H9 (cell line): ENCODE measurements at places on chromosomes 3 and 15. TPM values are rescaled to one million over a fixed set of nuclear protein-coding genes. Genes with fewer than 3 reads are reported as not detected.

The EPHB3 gene
- total RNA-seq, result 0.59 and 1.0 TPM in 2 replicates

The GATA2 gene
- total RNA-seq, result 1.9 and 2.7 TPM in 2 replicates

The CLRN1 gene
- total RNA-seq, result not detected in 2 replicates

The GTF2E1 gene
- 88.8 and 92.0 TPM in 2 replicates for total RNA-seq

The MED12L gene
- 14.9 and 16.4 TPM in 2 replicates for total RNA-seq

The WNT5A gene
- 1.1 and 1.3 TPM in 2 replicates for total RNA-seq

The ATP2B2 gene
- 0.22 and 0.33 TPM in 2 replicates for total RNA-seq

The C3orf18 gene
- 5.5 and 7.1 TPM in 2 replicates for total RNA-seq

The CD86 gene
- not detected in 2 replicates for total RNA-seq

The DOCK3 gene
- 7.0 and 8.3 TPM in 2 replicates for total RNA-seq

The AMOTL2 gene
- 30.9 and 35.3 TPM in 2 replicates for total RNA-seq

The CELF6 gene
- 0.13 and 0.18 TPM in 2 replicates for total RNA-seq

DNA sequence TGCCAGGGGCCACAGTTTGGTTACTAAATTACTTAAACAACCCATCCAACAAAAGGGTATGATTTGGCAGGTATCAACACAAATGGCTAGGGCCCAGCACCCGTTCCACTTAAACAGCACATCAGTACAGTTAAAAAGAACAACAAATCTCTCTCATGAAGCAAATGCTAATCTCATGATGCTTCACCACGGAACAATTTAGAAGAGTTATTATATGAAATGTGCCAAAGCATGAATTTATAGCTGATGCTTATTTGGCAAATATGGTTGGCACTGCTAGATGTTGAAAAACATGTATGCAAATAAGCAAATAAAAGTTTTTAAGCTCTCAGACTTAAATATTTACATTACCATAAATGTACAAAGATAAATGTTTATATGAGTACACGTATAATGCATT, 2.3 kb downstream of the PEAK1 start:
- no peak overlapping the region for H3K27ac ChIP-seq
- peaks cover 12% of the 10 kb centered on the region; the same call in 1 of the 2 replicates for H3K4me1 ChIP-seq
- no peak for DNase-seq
- H3K4me3 ChIP-seq, result no peak overlapping the region
- no peaks in the 10 kb centered on the region for H3K27me3 ChIP-seq
- no peaks in the 10 kb centered on the region for H3K36me3 ChIP-seq

GRCh38 chr3:94285872-94286271, 223.0 kb downstream of the NSUN3 start:
- no peak for DNase-seq
- no peaks in the 10 kb centered on the region for H3K4me1 ChIP-seq
- H3K4me3 ChIP-seq, result no peak overlapping the region
- no peaks in the 10 kb centered on the region; the same call in 1 of the 2 replicates for H3K27me3 ChIP-seq

DNA sequence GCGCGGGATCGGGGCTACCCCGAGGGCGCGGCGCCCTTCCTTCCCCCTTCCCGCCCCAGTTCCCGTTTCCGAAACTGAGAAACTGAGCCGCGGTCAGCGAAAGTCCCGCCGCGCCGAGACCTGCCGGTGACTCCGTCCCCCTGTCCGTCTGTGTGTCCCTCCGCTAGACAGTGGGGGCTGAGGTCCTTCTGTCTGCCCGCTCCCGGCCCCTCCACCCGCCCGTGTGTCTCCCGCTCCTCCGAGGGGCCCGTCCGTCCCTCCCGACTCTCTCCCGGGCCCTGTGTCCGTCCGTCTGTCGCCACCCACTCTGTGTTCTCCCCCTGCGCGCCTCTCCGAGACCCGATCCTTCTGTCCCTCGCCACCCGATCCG, 426 bp downstream of the PRKCD start:
- H3K4me3 ChIP-seq, result peak overlapping the region; percentile 91
- no peaks in the 10 kb centered on the region for H3K36me3 ChIP-seq
- no peak for DNase-seq
- H3K27me3 ChIP-seq, result no peaks in the 10 kb centered on the region; the same call in 1 of the 2 replicates

- DNase-seq, result no peak
- no peak overlapping the region for H3K27ac ChIP-seq
- peaks cover 3% of the 10 kb centered on the region; the same call in 1 of the 2 replicates for H3K4me1 ChIP-seq
- peak overlapping the region; percentile 81 for H3K4me3 ChIP-seq
Observed at GRCh38 chr15:74434263-74435136, 742 bp upstream of the SEMA7A start.

DNA sequence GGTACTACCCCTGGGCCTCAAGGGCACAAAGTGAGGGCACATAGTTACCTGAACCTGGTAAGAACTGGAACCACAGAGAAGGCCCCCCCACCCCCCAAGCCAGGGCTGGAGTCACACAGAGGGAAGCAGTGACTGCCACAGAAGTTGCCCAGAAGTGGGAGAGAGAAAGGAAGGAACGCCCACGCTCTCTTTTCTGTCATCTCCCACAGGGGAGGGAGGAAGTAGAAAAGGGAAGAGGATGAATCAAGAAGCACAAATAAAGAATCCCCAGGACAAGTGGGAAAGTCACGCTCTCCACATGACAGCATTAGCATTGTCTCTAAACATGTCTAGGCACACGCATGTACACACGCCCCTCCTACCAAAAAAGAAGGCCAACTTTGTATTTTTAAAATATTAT, 114.7 kb upstream of the FRMD4B start:
- H3K4me1 ChIP-seq, result no peaks in the 10 kb centered on the region
- H3K27ac ChIP-seq, result no peak overlapping the region
- no peak overlapping the region for H3K4me3 ChIP-seq
- no peaks in the 10 kb centered on the region for H3K36me3 ChIP-seq
- no peak for DNase-seq

GRCh38 chr15:77107531-77108355, 36.8 kb upstream of the TSPAN3 start:
- peak; percentile 79 for DNase-seq
- no peaks in the 10 kb centered on the region for H3K4me1 ChIP-seq
- no peaks in the 10 kb centered on the region for H3K36me3 ChIP-seq
- no peaks in the 10 kb centered on the region for H3K27me3 ChIP-seq

- no peaks in the 10 kb centered on the region for H3K27me3 ChIP-seq
- DNase-seq, result no peak
- no peaks in the 10 kb centered on the region for H3K36me3 ChIP-seq
- no peaks in the 10 kb centered on the region for H3K4me1 ChIP-seq
- H3K4me3 ChIP-seq, result no peak overlapping the region
- no peak overlapping the region for H3K27ac ChIP-seq
Observed at GRCh38 chr15:99511531-99511865, 54.3 kb upstream of the MEF2A start.

DNA sequence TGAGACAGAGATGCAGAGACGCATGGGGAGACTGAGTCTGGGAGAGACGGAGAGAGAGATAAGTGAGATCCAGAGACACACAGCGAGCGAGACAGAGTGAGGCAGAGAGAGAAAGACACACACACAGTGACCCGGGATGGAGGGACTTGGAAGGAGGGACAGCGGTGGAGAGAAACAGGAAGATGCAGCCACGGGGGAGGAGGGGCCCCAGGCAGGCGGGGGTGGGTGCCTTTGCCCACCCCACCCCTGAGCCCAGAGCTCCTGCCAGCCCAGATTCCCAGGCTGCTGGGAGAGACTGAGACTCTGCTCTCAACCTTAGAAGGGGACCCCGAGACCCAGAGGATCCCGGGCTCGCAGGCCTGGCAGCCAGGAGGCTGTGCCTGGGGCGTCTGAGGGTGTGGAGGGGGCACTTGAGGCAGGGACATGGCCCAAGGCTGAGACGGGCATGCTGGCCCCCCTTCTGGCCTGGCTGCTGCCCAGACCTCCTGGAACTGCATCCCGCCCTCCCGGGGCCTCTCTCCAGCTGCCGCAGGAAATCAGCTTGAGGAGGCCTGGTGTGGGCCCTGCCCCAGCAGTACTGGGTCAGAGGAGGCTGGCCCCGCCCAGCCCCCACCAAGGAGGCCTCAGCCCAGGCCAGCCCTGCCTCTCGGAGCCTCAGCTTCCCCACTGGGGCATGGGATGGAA, 18.1 kb downstream of the H1-8 start:
- H3K36me3 ChIP-seq, result peaks cover 30% of the 10 kb centered on the region
- DNase-seq, result no peak
- no peaks in the 10 kb centered on the region for H3K27me3 ChIP-seq
- H3K4me3 ChIP-seq, result no peak overlapping the region
- no peaks in the 10 kb centered on the region; the same call in 1 of the 2 replicates for H3K4me1 ChIP-seq
- H3K27ac ChIP-seq, result no peak overlapping the region

DNA sequence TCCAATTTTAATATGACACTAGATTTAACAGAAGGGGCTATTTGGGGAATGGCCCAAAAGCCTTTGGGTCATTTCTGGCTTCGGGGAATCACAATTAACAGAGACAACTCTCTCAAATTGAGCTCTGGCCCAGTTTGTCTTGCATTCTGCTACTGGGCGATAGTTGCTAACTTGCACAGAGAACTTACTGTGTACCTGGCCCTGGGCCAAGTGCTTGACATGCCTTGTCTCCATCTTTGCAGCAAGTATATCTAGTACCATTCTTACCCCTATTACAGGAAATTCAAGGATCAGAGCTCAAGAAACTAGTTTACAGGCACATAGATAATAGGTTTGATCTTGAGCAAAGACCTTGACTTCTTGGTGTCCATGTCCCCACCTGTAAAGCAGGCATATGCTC, 175.7 kb downstream of the TMEM108 start:
- H3K27me3 ChIP-seq, result no peaks in the 10 kb centered on the region
- peaks cover 6% of the 10 kb centered on the region; the same call in 1 of the 2 replicates for H3K4me1 ChIP-seq
- H3K27ac ChIP-seq, result no peak overlapping the region
- no peaks in the 10 kb centered on the region for H3K36me3 ChIP-seq

DNA sequence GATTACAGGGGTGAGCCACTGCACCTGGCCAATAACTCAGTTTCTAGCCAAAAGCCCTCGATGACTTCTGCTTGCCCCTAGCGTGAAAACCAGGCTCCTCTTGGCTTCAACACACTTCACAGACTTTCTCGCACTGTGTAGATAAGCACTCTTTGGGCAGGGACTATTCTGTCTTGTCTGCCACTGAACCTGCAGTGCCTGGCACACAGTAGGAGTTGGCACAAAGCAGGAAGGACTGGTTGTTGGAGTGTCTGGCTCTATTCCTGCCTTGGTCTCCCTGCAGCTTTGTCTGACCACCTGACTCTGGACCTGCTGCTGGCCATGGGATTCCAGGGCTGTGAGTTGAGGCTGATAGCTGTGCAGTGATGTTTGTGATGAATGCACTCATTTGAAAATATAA, 46.4 kb upstream of the RGMA start:
- H3K4me3 ChIP-seq, result no peak overlapping the region
- H3K27ac ChIP-seq, result no peak overlapping the region
- no peaks in the 10 kb centered on the region; the same call in 1 of the 2 replicates for H3K4me1 ChIP-seq
- DNase-seq, result no peak
- H3K36me3 ChIP-seq, result peaks cover 2% of the 10 kb centered on the region; the same call in 1 of the 3 replicates
- no peaks in the 10 kb centered on the region; the same call in 1 of the 2 replicates for H3K27me3 ChIP-seq

DNA sequence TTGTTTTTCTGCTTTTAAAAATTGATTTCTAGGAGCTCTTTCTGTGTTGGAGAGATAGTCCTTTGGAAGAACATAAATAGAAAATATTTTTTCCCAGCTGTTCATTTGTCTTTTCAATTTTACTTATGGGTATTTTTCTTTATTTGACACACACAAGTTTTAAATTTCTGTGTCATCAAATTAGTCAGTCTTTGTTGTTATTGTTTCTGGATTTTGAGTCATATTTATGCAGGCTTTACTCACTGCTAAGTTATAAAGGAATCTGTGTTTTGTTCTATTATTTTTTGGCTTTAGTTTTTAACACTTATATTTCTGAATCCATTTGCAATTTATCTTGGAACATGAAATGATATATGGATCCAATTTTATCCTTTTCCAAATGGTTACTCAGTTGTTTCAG, 5.9 kb upstream of the GHSR start:
- H3K27ac ChIP-seq, result no peak overlapping the region
- DNase-seq, result no peak
- peaks cover 9% of the 10 kb centered on the region; the same call in 1 of the 2 replicates for H3K27me3 ChIP-seq
- no peak overlapping the region for H3K4me3 ChIP-seq
- H3K36me3 ChIP-seq, result no peaks in the 10 kb centered on the region

DNA sequence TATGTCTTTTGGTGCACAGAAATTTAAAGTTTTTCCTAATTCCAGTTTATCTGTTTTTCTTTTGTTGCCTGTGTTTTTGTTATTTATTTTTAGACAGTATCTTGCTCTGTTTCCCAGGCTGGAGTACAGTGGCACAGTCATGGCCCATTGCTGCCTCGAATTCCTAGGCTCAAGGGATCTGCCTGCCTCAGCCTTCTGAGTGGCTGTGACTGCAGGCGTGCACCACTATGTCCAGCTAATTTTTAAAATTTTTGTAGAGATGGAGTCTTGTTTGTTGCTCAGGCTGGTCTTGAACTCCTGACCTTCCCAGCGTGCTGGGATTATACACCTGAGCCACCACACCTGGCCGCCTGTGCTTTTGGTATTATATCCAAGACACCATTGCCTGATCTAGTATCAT, 22.8 kb downstream of the KAT2B start:
- H3K4me3 ChIP-seq, result no peak overlapping the region; the same call in 2 of the 3 replicates
- no peaks in the 10 kb centered on the region for H3K27me3 ChIP-seq
- no peak for DNase-seq
- H3K4me1 ChIP-seq, result no peaks in the 10 kb centered on the region
- no peak overlapping the region for H3K27ac ChIP-seq
- H3K36me3 ChIP-seq, result no peaks in the 10 kb centered on the region; the same call in 2 of the 3 replicates

DNA sequence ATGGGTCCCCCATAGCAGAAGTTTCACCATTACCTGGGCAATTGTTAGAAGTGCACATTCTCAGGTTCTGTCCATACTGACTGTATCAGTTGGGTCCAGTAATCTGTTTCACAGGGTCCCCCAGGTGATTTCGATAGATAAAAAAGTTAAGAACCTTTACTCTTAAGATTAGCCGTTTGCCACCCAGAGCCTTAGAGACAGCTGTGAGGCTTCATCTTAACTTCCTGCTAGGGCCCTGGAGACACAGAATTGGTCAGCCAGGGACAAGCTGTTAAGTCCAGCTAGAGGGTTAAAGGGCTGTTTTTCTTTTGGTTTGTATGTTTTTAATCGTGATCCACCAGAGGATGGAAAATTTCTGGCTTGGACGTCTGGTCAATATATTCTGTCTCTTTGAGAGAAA, 6.7 kb downstream of the FAM162A start:
- no peaks in the 10 kb centered on the region for H3K4me1 ChIP-seq
- H3K4me3 ChIP-seq, result no peak overlapping the region
- no peak for DNase-seq
- H3K27me3 ChIP-seq, result no peaks in the 10 kb centered on the region
- H3K27ac ChIP-seq, result no peak overlapping the region

- no peaks in the 10 kb centered on the region for H3K36me3 ChIP-seq
- DNase-seq, result no peak
- peaks cover 10% of the 10 kb centered on the region; the same call in 1 of the 2 replicates for H3K27me3 ChIP-seq
- no peak overlapping the region for H3K4me3 ChIP-seq
- H3K27ac ChIP-seq, result no peak overlapping the region
Observed at GRCh38 chr3:16993227-16993626, 108.5 kb downstream of the PLCL2 start.

GRCh38 chr3:87634426-87634825, 358.0 kb upstream of the POU1F1 start:
- no peak overlapping the region for H3K4me3 ChIP-seq
- H3K4me1 ChIP-seq, result no peaks in the 10 kb centered on the region
- H3K27ac ChIP-seq, result no peak overlapping the region
- H3K27me3 ChIP-seq, result no peaks in the 10 kb centered on the region
- 0 out of 2 replicates have a peak, but pooled peaks cover 1% of the 10 kb centered on the region for H3K36me3 ChIP-seq
- no peak for DNase-seq
